ENCODE measurements at places on chromosomes 1 and 21.

DNA sequence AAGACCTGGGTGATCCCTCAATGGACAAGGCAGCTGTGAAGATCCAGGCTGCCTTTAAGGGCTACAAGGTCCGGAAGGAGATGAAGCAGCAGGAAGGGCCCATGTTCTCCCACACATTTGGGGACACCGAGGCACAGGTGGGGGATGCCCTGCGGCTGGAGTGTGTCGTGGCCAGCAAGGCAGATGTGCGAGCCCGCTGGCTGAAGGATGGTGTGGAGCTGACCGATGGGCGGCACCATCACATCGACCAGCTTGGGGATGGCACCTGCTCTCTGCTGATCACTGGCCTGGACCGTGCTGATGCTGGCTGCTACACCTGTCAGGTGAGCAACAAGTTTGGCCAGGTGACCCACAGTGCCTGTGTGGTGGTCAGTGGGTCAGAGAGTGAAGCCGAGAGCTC lies 85.2 kb downstream of the TRIM11 start:
- no peak for DNase-seq

DNA sequence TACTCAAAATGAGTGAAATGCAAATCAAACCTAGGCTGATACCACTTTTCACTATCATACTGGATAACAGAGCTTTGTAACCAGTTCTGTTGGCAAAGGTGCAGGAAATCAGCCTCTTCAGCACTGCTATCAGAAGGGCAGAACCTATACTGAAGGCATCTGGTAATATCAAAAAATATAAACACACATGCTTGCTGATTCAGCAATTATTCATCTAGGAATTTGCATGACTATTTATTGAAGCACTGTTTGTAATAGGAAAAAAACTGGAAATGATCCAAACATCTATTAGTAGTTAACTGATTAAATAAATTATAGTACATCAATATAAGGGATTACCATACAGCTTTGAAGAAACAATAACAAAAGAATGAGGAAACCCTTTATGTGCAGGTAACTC lies 21.4 kb downstream of the ARHGAP29 start:
- DNase-seq: peak; percentile 23

- no peak for DNase-seq
Measured at GRCh38 chr21:39097335-39097861, 85.9 kb downstream of the PSMG1 start.

DNA sequence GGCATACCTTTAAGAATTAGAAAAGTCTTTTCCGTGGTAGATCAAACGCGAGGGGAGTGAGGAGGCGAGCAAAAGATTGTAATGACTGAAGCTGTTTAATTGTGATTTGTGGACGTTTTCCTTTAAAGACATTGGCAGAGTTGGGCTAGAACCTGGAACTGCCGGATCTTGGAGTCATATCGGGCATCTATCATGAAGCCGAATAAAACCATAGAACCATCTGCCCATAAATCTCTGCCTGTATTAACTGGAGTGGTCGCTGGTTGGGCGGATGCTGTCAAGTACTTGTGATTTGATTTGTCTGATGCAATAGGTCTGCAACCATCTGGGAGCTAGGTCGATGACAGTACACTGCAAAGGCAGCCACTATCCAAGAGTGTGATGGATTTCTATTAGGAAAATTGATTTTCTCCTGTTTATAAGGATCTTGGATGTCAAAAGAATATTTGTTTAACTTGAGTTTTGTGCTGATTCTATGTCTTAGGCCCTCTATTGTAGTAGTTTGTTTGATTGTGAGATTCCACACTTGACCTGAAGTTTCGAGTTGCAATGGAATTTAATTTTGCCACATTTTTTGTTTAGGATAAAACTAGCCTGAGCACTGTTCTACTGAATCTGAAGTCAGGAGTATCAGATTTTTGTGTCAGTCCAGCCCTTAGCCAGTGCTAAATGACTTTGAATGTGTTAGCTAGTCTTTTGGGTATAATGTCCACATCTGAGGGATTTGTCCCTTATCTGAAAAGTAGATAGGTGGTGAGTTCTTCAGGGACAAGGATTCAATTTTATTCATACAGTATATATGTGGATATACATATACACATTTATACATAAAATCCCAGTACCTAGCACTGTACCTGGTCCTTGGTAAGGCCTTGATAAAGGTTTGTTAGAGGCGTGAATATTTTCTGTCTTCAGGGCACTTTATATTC lies 1.2 kb downstream of the SARS1 start:
- DNase-seq: peak; percentile 76

DNA sequence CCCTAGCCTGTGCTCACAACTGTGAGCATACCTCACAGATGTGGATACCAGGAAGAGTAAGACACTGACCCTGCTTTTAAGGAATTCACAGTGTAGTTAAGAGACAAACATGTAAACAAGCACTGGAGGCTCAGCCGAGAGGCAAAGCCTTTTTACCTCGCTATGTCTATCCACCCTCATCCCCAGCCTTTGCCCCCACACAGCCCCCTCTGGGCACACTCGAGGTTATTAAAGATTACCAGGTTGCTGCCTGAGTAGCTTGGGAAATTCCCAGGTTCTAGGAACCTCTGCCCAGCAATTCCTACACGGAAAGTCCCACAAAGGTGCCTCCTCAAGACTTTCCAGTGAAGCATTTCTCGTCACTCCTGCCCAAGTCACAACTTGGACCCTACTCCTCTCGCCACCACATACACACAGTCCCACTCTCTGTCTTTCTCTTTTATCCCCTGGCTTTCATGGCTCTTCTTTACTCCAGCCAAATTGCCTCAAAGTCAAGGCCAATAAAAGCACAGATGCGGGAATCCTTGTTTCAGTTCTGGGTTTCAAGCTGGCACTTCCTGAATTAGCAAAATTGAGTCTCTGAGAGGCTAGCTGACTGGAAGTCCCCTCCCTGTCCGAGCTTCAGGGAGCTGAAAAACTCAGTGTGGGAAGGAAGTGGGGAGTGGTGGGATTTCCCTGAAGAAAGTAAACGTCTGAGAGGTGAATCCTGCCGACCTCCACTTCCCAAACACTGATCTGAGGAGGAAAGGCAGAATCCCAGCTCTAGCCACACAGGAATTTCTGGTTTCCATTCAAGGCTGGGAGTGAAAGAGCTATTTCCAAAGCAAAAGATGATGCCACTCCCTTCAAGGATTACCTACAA lies 7.6 kb downstream of the DENND2D start:
- DNase-seq: peak; percentile 29

DNA sequence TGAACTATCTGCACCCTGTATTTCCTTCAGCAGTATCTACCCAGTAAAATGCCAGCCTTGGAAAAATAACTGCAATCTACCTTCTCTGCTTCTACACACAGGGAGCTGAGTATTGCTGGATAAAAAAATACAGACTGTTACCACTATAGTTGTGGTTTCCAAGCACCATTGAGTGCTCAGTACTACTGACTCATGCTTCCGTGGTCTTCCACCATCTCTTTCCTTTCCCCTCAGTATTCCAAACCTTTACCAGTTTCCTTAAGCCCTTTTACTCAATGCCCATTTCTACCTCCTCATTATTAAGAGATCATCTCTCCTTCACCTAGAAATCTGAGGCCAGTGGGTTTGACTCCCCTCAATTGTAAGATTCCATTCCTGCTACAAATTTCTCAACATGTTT lies 23.8 kb downstream of the GLMN start:
- no peak for DNase-seq

- no peak for DNase-seq
Measured at GRCh38 chr1:191260056-191260455, 782.4 kb upstream of the BRINP3 start.

DNA sequence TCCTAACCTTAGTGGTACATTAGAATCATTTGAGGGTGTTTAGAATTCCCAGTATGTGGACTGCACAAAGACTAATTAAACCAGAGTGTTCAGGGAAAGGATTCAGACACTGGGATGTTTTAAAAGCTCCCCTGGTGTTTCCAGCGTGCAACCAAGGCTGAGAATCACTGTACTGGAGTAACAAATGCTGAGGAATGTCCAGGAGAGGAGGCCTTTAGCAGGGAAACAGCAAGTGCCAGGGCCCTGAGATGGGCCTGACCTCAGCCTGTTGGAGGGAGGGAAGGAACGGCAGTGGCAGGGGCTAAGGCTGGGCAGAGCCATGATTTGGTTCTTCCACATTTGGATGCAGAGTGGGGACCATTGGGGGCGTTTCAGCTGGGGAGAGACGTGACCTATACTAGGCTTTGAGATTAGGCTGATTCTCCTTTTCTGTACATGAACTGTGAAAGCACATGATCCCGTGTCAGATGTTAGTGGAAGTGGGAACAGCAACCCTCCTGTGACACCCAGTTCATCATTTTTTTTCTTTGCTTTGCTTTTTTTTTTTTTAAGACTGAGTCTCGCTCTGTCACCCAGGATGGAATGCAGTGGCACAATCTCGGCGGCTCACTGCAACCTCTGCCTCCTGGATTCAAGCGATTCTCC lies 49.3 kb downstream of the KANK4 start:
- DNase-seq: no peak

- DNase-seq: peak; percentile 79
Measured at GRCh38 chr21:35075546-35075945, 26.4 kb upstream of the RUNX1 start.

GRCh38 chr21:45641480-45642035 lies 2.0 kb upstream of the PCBP3 start:
- DNase-seq: no peak

GRCh38 chr1:56099766-56100265 lies 479.5 kb downstream of the PLPP3 start:
- DNase-seq: no peak

GRCh38 chr1:114100148-114100547 lies 53.5 kb downstream of the SYT6 start:
- DNase-seq: no peak

DNA sequence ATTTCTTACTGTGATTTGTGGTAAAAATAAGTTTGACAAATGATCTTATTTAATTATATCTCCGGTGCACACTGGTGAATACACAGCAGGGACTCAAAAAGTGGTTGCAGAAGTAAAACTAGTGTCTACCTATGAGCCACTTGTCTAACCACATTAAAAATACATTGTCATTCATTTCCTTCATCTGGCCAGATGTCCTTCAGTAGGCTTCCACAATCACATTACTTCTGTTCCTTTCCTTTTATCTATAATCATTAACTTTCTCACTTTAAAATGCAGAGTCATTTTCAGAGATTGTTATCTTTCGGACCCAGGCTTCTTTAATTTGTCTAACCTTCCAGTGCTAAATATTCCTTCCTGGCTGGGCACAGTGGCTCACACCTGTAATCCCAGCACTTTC lies 3.0 kb downstream of the RBBP5 start:
- no peak for DNase-seq

GRCh38 chr21:45412909-45413611 lies 8.1 kb downstream of the COL18A1 start:
- DNase-seq: no peak

DNA sequence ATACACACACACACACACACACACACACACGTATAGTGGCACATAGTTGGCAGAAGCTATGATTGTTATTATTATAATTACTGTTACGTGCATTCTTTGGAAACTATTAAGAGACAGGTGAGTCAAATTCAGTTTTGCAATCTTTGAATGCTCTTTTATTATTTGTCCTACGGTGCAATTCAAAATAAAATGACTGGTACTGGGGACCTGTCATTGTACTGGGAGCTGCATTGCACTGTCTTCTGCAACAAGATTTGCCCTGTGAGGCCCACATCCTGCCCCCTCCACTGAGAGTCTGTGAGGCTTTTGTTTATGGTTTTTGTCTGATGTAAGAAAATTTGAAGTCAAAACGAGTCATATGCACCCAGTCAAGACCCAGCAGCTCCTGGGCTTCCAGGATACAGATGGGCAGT lies 1.9 kb downstream of the LY9 start:
- peak; percentile 74 for DNase-seq

DNA sequence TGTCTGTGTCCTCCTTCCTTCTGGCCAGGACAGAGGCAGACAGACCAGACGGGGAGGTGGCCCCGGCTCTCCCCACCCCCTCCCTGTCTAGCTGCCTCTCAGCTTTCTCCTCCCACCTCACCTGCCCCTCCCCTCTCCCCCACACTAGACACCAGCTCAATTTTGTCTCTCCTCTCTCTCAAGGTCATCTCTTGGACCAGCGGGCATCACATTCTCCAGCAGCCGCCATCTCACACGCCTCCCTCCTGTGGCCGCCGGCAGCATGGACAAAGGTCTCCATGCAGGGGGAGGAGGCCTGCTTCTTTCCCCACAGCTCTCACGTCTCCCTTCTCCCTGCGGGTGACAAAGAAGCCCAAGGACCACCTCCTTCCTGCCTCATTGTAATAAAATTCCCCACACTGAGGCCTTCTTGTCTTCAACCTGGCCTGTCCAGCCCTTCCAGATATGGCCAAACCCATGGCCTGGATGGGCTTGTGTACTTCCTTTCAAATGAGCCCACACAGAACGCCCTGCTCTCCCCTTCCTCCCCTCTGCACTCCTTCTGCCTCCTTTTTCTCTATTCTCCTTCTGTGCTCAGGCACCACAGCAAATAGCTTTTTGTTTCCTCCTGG lies 14.6 kb downstream of the OPTC start:
- no peak for DNase-seq

DNA sequence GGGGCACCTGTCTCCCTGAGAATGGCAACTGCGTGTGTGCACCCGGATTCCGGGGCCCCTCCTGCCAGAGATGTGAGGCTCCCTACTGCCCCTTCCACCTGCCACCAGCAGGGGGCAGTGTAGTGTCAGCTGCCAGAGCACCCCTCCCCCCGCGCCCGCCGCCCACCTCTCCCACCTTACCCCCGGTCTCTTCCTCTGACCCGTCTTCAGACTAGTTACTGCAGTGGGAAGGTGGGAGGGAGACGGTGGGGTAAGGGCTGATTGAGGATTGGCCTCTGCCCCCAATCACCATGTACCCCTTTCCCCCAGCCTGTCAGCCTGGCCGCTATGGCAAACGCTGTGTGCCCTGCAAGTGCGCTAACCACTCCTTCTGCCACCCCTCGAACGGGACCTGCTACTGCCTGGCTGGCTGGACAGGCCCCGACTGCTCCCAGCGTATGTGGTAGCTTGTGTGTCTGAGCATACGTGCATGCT lies 10.1 kb upstream of the LRRC71 start:
- DNase-seq: no peak

DNA sequence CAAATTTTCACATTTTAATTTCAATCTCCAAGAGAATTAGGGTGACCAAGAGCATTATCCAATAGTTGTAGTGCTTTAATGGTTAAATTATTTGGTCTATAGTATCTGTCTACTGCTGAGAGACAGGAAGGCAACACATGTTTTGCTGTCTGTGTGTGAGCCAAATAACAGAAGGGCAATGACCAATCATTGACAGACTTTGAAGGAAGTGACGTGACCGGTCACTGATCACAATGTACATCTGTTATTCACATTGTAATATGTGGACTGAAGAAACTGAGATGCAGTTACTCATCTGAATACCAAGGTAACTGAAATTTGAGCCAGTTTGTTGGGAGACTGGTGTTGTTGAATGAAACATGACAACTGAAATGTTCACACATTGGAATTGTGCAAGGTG lies 196.7 kb downstream of the LRRC40 start:
- peak; percentile 0 for DNase-seq

DNA sequence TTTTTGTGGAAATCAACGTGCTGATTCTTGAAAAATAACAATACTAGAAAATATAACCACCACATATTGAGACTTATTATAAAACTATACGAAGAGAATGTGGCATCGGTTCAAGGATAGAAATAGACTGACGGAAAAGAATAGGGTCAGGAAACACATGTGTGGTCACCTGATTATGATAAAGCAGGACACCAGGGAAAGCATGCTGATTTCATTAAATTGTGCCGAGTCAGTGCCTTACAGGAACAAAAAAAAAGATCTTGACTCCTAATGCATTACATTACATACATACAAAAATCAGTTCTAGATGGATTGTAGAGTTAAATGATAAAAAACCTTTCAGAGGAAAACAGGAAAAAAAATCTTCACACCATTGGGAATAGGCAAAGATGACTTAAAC lies 43.5 kb upstream of the SERPINC1 start:
- no peak for DNase-seq

All from bronchial epithelial cell (primary cell).